ENCODE measurements at places on chromosomes 7 and 10.

DNA sequence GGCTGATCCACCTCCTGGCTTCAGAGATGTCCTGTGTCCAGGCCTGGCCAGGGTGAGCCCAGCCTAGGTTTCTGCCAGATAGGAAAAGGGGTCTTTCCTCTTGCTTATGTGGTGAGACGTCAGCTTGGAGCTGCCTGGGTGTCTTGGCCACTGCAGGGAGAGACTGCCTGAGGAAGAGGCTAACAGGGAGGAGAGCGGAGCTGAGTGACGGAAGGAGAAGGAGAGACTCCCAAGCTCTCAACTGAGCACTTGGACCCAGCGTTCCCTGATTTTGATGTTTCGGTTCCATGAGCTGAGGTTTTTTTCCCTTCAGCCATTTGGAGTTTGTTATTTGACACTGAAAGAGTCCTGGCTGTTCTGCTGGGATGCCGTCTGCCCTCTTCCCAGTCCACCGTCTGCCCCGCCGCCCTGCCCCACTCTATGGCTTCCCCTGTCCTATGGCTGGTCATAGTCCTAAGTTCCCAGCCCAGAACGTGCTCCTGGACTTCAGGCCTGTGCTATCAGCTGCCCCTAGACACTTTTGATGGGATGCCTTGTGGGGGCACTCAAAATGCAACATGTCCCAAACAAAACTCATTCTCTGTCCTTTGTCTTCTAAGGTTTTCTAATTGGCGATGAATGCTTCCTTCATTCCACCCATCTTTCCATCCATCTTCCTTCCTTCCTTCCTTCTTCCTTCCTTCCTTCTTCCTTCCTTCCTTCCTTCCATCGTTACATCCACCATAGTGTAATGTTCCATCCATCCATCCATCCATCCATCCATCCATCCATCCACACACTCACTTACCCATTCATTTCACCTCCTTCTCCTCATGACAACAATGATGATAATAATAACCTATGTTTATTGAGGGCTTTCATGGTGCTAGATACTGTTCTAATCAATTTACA is 20.3 kb upstream of the PCBD1 start:
- DNase-seq, result no peak

DNA sequence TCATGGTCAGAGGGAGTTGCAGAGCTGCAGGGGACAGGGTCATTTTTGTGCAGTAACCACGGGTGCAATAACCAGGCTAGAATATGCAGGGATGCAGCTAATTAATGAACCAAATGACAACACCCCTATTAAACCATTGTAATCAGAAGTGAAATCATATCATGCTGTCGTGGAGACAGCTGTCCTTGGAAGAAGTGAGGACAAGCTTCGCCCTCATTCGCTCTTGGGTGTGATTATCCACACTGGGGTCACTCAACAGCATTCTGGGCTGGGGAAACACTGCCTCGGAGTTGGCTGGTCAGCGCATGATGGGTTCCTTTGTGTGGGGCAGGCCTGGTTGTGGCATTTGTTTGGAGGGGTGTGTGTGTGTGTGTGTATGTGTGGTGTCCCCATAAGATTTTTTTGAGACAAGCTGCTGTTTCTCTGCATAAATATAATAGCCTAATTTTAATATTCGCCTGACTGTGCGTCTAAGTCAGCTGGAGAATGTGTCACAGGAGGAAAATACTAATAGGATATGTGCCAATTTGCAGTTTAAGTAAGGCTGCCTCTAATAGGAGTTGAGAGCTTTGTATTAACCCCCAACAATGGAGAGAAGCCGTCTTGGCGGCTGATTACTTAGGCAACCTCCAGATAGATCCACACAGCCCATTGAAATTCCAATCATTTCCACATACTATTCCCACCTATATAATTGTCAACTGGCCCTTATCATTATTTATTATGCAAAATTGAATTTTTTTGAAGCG is 149.4 kb downstream of the DNAJB6 start:
- DNase-seq, result no peak

DNA sequence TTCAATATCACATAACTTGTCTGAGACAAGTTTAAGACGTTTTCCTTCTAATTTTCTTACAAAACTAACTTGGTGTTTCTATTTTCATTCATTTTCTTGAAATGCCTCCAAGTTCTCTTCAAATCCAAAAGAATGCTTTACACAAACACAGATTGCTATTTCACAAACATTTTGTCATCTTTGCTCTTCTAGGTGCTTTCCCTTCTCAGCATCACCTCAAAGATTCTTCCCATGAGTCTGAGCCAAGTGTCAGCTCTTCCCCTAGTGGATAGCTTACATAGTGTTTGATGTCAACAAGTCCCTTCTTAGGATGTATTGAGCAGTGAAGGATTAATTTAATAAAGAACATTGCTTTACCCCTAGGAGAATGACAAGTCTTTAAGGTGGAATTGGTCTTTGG is 38.1 kb upstream of the SEMA3A start:
- DNase-seq, result no peak

DNA sequence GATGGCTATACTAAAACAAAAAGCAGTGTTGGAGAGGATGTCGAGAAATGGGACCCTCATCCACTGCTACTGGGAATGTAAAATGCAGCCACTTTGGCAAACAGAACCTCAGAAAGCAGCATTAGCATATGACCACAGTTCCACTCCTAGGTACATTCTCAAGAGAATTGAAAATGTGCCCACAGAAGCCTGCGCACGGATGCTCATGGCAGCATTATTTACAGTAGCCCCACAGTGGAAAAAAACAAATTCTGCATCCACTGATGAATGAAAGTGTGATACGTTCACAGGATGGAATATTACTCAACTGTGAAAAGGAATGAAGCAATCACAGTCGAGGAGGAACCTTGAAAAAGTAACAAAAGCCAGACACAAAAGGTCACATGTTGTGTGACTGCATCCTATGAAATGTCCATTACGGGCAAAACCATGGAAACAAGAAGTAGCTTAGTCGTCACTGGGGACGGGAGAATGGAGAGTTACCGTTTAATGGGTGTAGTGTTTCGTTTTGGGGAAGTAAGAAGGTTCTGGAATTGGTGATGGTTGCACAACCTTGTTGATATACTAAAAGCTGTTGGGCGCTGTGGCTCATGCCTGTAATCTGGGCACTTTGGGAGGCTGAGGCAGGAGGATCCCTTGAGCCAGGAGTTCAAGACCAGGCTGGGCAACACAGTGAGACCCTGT is 2.5 kb upstream of the UPK3B start:
- no peak for DNase-seq

DNA sequence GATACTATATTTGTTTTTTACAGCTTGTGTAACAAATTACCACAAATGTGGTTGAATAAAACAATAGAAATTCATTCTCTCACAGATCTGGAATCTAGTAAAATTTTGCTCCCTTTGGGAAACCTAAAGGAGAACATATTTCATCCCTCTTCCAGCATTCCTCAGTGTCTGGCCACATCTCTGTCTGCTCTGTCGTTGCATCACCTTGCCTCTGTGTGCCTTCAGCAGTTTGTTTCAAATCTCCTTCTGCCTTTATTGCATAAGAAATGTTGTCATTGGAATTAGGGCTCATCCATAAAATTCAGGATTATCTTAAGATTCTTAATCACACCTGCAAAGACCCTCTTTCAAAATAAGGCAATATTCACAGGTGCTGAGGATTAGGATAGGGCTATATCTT is 14.5 kb downstream of the OR2A14 start:
- no peak for DNase-seq

DNA sequence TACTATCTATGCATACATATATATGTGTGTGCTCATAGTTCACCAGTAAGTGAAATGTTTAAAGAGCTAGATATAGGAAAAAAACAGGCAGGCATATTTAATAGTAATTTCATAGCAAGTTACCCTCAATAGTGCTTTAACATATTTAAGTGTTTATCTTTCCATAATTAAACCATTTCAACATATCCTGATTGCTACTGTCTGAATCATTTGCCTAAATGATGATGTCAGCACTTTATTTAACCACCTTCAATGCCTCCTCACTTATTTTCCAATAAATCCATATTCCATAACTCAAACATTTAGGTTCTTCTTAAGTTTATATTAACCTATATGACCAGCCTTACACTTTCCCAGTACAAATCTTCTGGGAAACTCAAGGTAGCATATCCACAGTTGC is 601.1 kb downstream of the ARL4A start:
- DNase-seq, result no peak

GRCh38 chr7:17236603-17237002 is 61.8 kb upstream of the AHR start:
- no peak for DNase-seq

DNA sequence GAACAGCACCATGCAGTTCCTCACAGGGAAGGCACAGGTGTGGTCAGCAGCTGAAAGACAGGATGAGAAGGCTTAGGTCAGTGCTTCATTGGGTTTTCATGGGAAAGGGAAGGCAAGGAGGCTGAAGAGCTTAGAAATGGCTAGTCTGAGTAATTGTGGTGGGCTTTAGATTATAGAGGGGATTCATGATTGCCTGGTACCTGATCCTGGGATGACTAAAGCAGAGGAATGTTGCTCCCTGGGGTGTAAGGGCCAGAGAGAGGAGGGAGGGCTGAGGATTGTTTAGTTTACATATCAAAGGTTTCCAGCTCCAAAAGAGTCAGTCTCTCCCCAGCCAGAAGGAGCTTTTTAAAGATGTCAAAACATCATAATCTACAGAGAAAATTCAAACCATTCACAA is 396.3 kb upstream of the POM121L12 start:
- no peak for DNase-seq

DNA sequence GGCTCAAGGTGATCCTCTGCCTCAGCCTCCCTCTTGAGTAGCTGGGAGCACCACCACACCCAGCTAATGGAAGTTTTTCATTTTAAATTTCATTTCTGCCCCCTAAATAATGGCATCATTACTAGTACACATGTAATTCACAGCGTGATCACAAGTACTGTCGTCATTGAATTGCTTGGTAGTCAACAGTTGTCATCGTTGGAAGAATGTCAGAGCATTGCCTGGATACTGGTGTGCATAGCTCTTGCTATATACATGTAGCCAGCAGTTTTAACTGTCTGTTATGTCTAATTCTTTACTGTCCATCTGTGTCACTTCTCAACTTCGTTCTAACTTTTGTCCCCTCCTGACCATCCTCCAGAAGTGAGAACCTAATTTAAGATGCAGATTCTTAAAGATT is 62.1 kb downstream of the CRPPA start:
- DNase-seq, result no peak

GRCh38 chr7:135536150-135536549 is 21.6 kb upstream of the NUP205 start:
- no peak for DNase-seq

DNA sequence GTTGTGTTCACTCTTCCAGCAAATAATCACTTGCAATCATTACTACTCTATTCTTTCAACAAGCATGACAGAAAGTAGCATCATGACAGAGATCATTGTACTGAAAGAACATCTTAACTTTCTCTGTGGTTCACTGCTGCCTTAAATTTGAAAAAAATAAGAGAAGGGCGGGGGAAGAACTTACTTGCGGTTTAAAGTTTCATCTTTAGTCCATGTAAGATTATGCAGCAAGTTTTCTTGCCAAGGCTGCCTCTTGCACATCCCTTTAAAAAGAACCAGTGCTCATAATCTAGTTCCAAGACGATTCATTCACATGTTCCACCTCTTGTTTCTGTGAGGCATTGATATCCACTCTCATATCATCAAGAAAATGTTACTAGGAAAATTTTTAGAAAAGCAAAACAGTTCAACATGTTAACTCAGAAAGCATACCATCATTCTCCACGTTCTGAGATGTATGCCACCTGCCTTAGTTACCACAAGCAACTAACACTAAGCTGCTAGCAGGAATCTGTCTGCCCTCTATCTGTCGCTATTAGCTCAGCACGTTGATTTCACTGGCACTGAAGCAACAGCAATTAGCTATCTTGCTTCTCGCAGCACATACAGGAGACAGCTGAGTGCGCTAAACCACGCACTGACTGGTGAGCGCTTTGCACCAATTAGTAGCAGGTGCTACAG is at the start of gene PCDH15:
Gene PCDH15 (minus strand): TSS at position 491 of the 681 bp plus-strand sequence. CDS start 136,969 bp downstream, outside the sequence.
- DNase-seq, result peak; percentile 28

GRCh38 chr10:77505431-77506334 is 131.9 kb downstream of the KCNMA1 start:
- DNase-seq, result no peak

DNA sequence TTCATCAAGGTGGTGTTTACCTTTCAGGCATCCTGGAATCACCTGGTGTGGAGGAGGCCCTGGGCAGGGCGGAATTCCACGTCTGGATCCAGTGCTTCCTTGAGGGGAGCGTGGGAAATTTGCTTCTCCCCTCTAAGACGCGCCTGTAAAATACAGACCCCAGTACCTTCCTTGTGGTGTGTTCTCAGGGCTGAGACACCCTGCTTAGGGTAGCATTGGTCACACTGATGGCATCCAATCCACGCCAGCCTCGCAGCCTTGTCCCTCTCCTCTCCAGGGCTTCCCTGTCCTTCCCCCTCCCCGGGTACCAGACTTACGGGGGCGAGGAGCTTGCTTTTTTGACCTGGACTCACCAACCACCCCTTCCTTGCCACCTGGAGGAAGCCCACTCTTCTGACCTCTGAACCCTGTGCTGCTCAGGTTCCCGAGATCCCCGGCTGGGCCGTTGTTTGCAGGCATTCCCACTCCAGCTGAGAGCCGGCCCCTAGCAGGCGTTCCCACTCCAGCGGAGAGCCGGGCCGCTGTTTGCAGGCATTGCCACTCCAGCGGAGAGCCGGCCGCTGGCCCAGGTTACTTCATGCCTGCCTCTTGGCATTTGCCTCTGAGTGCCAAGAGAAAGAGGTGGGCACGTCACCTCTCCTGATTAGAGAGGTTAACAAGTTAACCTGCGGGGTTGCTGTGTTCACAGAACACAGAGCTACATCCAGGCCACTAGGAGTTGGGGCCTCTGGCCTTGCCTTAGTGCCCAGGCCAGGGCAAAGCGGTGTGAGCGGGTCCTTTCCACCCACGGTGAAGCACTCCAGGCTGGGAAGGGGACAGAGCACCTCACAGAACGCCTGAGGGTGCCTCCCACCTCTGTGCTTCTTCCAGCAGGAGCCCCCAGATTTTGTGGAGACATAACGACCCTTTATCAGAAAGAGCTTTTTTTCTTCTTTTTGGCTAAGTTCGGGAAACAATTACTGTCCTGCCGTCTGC is 254.0 kb upstream of the PPP2R2D start:
- no peak for DNase-seq

DNA sequence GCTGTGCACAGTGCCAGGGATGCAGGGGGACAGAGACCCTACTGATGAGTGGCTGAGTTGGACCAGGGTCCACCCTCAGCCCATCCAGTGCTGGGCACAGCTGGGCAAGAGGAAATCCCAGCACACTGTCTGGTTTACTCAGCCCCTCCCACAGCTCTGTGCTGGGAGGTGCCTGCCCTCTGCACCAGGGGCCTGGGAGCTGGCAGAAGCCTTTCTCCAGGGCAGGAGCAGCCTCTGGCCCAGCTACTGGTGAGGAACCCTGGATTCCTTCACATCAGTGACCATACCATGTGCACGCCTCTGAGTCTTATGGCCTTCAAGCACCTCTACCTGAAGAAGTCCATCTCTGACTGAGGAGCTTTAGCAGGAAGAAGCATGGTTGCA is 25.9 kb upstream of the C10orf71 start:
- DNase-seq, result no peak

DNA sequence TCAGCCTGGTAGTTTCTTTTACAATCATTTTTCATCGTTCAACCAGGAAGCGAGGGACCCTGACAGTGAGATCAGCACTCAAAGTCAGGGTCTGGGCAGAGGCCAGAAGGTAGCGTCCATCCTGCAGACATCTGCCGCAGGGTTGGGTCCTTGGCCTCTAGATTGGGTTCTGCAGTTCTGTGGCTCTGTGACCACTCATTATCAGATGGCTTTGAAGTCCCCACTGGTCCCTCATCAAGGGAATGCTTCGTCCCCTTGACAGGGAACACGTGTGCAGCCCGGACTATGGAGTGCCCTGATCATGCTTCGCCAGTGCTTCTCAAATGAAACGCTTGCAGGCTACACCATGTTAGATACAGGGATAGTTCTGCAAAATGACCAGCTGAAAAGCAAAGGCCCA is 64.1 kb downstream of the FRMPD2 start:
- no peak for DNase-seq

Data from NCI-H1048 (cell line).